Calu3 (cell line): ENCODE measurements at places on chromosomes 5 and 9. TPM values are rescaled to one million over a fixed set of nuclear protein-coding genes. Genes with fewer than 3 reads are reported as not detected.

CCL27 gene
- total RNA-seq: not detected in 2 replicates

GHR gene
- 0.45 and 0.69 TPM in 2 replicates for total RNA-seq

SV2C gene
- 0.88 and 0.90 TPM in 2 replicates for total RNA-seq

PKD2L2 gene
- not detected in 2 replicates for total RNA-seq

SLC23A1 gene
- 0.80 and 2.8 TPM in 2 replicates for total RNA-seq

CAPSL gene
- total RNA-seq: not detected in 2 replicates

PPP3R2 gene
- not detected in 2 replicates for total RNA-seq

CHSY3 gene
- total RNA-seq: 1.1 and 1.5 TPM in 2 replicates

PRRC2B gene
- total RNA-seq: 137 and 143 TPM in 2 replicates

PPIC gene
- 43.5 and 43.9 TPM in 2 replicates for total RNA-seq

GPX8 gene
- total RNA-seq: 17.8 and 25.9 TPM in 2 replicates

LHX2 gene
- not detected in 2 replicates for total RNA-seq

GMCL2 gene
- total RNA-seq: not detected in 2 replicates

OCLN gene
- total RNA-seq: 154 and 161 TPM in 2 replicates

PCDHB16 gene
- total RNA-seq: 0.35 and 0.66 TPM in 2 replicates

PLCXD3 gene
- not detected in 2 replicates for total RNA-seq

ADRB2 gene
- total RNA-seq: 16.6 and 16.9 TPM in 2 replicates

FOXD4L4 gene
- total RNA-seq: 1.5 and 1.8 TPM in 2 replicates

LSM11 gene
- total RNA-seq: 4.5 and 4.6 TPM in 2 replicates

PHYHD1 gene
- 0.66 TPM in 1 of 2 replicates, not detected in the other for total RNA-seq

SLC34A1 gene
- 0.19 and 0.64 TPM in 2 replicates for total RNA-seq

FAM170A gene
- not detected in 2 replicates for total RNA-seq

PCSK1 gene
- total RNA-seq: not detected in 2 replicates

MCCC2 gene
- 98.7 and 115 TPM in 2 replicates for total RNA-seq

ZNF354C gene
- total RNA-seq: 2.1 and 2.4 TPM in 2 replicates

MEIKIN gene
- not detected in 2 replicates for total RNA-seq

NUTM2G gene
- not detected in 2 replicates for total RNA-seq

ARL10 gene
- 3.8 and 4.2 TPM in 2 replicates for total RNA-seq

HSPA9 gene
- total RNA-seq: 455 and 460 TPM in 2 replicates

PDE6A gene
- not detected in 2 replicates for total RNA-seq

KCNN2 gene
- total RNA-seq: 1.2 and 2.0 TPM in 2 replicates
